ENCODE measurements at places on chromosomes 5 and 9. TPM values are rescaled to one million over a fixed set of nuclear protein-coding genes. Genes with fewer than 3 reads are reported as not detected.
A peak's percentile ranks its signal among the peaks of the same experiment; 100 is the strongest.

- no peak overlapping the region for H3K4me3 ChIP-seq
- no peaks in the 10 kb centered on the region for H3K27me3 ChIP-seq
- H3K27ac ChIP-seq, result no peak overlapping the region
- DNase-seq, result no peak
- no peaks in the 10 kb centered on the region for H3K36me3 ChIP-seq
Measured at GRCh38 chr5:56588131-56588487, 227.2 kb upstream of the MAP3K1 start.

DNA sequence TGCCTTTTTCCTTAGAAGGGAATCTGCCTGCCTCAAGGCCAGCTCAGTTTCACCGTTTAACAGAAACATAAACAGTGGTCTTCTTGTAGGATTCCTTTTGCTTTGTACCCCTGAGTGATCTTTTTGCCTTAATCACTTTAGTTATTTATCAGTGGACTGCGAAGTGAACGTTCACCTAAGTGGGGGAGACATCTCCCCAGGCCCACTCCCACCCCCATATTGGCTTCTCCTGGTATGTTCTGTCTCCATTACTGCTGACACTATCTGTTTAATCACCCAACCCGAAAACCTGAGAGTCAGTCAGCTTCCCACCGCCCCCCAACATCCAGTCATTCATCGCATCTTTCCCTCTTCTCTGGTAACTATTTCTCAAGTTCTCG lies 1.4 kb downstream of the SKP2 start:
- peaks cover 4% of the 10 kb centered on the region for H3K4me1 ChIP-seq
- H3K27ac ChIP-seq, result no peak overlapping the region
- DNase-seq, result no peak
- H3K36me3 ChIP-seq, result no peaks in the 10 kb centered on the region

DNA sequence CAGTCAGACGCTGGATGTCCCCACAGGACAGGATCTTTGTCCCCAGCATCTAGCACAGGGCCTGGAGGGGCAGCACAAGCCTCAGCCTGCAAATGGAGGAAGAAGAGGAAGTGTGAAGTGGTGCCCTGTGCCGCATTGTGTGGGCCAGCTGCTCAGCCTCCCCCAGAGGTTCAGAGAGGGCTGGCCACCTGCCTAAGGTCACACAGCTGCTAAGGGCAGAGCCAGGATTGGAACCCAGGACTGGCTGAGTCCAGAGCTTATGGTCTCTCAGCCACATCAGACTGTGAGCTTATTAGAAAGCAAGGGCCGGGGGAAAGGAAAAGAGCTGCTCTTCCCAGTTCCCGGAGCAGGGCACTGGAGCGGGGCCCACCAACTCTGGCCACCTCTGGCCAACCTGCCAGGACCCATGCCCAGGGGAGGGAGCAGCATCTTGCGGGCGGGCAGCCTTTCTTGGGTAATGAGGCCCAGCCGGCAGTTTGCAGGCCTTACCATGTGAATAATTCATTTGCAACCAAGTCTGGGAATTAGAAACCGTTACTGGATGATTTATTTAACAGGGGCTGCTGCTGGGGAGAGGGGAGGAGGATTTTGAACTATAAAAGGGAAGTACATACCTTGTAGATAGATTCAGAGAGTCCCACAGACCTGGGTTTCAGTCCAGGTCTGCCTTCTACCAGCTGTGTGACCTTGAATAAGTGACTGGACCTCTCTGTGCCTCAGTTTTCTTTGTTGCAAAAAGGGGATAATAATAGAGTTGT lies 11.6 kb upstream of the CRB2 start:
- no peaks in the 10 kb centered on the region for H3K27me3 ChIP-seq
- no peak for DNase-seq
- H3K27ac ChIP-seq, result no peak overlapping the region
- no peaks in the 10 kb centered on the region for H3K4me1 ChIP-seq
- no peak overlapping the region for H3K4me3 ChIP-seq

DNA sequence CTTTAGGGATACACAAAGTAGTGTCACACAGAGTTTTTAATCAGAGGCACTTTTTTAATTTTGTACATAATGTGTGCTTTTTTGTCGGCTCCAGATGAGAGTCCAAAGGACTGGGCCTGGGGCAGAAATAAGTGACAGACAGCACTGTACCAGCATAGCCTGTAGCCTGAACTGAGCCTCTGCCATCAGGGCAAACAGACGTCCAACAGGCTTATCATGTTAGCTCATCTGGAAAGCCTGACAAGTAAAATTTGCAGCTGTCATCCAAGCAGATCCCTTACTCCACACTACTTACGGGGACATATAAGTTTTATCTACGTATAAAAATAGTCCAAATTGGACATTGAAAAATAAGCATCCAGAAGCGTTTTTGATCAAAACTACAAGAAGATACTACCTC lies 233.1 kb upstream of the GAS1 start:
- H3K27ac ChIP-seq, result no peak overlapping the region
- no peak overlapping the region for H3K4me3 ChIP-seq
- H3K27me3 ChIP-seq, result no peaks in the 10 kb centered on the region
- DNase-seq, result no peak
- no peaks in the 10 kb centered on the region for H3K36me3 ChIP-seq
- no peaks in the 10 kb centered on the region for H3K4me1 ChIP-seq

DNA sequence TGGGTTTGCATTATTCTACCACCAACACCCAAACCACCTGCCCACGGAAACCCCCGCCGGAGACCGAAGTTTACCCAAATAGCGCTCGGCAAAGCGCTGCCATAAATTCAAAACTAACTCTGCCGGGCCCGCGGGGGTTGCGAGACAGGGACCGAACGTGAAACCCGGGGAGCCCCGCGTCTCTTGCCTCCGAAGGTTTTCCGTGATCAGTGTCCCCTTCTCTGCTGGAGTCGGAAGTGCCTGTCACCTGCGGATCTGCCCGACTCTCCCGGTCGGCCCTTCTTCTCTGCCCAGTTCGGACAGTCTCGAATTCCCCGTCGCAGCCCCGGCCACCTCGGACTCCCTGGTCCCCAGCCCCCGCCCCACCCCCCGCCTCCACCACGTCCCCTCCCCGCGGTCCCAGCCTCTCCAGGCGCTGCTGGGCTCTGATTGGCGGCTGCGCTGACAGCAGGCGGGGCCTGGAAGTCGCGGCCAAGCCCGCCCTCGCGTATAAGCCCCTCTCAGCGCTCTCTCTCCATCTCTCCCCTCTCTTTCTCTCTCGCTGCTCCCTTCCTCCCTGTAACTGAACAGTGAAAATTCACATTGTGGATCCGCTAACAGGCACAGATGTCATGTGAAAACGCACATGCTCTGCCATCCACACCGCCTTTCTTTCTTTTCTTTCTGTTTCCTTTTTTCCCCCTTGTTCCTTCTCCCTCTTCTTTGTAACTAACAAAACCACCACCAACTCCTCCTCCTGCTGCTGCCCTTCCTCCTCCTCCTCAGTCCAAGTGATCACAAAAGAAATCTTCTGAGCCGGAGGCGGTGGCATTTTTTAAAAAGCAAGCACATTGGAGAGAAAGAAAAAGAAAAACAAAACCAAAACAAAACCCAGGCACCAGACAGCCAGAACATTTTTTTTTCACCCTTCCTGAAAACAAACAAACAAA lies at the start of gene RORB:
Gene RORB (plus strand): TSS at position 517 of the 929 bp plus-strand sequence. CDS start 642 bp downstream, outside the sequence.
- peak within 1 kb of the TSS; percentile 51 for H3K27ac ChIP-seq
- no peaks in the 10 kb centered on the region for H3K4me1 ChIP-seq
- H3K4me3 ChIP-seq, result peak within 1 kb of the TSS; percentile 44
- no peaks in the 10 kb centered on the region for H3K36me3 ChIP-seq
- DNase-seq, result peak; percentile 60

- no peaks in the 10 kb centered on the region for H3K4me1 ChIP-seq
- H3K27me3 ChIP-seq, result no peaks in the 10 kb centered on the region
- no peak overlapping the region for H3K4me3 ChIP-seq
- H3K27ac ChIP-seq, result no peak overlapping the region
- H3K36me3 ChIP-seq, result no peaks in the 10 kb centered on the region
Measured at GRCh38 chr5:109589986-109590385, 99.7 kb upstream of the MAN2A1 start.

- no peak overlapping the region for H3K27ac ChIP-seq
- DNase-seq, result no peak
- H3K4me3 ChIP-seq, result no peak overlapping the region
Measured at GRCh38 chr5:178240766-178241165, 8.2 kb upstream of the PHYKPL start.

GRCh38 chr9:137149942-137150616 lies 11.1 kb downstream of the GRIN1 start:
- no peaks in the 10 kb centered on the region for H3K4me1 ChIP-seq
- peaks cover 15% of the 10 kb centered on the region for H3K27me3 ChIP-seq
- H3K27ac ChIP-seq, result no peak overlapping the region

The SNX24 gene
- 13.3 TPM for total RNA-seq

The C9orf153 gene
- 1.6 TPM for total RNA-seq
